ENCODE measurements at places on chromosomes 4 and X. TPM values are rescaled to one million over a fixed set of nuclear protein-coding genes. Genes with fewer than 3 reads are reported as not detected.

DNA sequence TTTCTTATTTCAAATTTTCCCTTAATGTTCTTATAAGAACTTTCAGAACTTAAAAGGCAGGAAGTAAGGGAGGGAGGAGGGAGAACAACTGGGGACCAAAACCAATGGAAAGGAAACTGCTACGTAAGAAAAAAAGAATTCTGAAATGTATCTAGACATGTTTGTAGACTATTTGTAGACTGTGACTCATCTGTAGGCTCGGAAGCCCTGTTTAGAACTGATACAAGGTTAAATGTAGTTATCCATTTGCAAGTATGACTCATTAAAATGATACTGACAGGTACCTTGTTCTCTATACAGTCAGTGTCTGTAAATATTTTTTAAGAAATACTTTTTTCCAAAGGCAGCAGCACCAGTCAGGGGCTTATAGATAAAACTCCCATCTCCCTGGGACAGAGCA is 202.0 kb downstream of the DHX15 start:
- peak; percentile 82 for ATAC-seq

The TCEAL5 gene
- total RNA-seq: not detected

DNA sequence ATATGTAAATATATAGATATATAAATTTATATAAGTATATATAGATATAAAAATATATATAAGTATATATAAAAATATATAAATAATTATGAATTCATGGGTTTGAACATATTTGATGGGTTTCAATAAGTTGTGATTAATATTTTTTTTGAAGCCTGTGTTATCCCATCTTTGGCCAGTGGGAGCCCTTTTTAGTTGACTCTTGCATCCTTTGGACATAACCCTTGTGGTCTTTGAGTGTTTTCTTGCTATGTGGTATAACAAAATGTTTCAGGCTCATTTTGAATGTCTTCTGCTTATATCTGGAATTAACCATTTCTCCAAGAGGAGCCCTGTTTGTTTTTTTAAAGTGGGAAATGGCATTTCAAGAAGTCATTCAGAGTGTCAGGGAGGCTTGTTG is 15.2 kb downstream of the SNX25 start:
- no peak for ATAC-seq

The HSFX2 gene
- total RNA-seq: not detected

DNA sequence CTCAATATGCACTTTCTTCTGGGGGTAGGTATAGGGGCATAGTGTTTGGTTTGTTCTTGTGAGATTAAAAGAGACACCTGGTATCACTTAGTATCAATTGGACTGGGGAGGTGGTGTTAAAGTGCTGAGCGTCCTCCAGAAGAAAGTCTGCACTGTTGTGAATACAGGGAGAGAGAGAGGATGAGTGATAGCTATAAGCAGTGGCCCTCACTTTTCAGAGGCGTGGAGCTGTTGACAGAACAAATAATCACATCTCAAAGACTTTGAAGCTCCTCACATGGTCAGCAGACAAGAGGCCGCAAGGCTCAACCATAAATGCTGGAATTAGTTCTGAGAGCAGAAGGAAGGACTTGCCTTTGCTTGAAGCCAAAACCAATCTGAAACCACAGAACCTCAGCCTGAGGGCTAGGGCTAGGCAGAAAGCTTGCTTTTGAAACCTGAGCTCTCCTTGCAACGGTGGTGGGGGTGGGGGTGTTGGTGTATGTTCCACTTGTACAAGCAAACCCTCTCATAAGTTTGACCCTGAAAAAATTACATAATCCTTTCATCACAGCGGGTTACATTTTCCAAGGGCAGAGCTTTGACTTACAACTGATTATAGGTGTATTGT is 123.2 kb upstream of the SCML1 start:
- ATAC-seq: no peak

GRCh38 chr4:48991357-48991756 is 5.3 kb downstream of the CWH43 start:
- ATAC-seq: no peak

- peak; percentile 66 for ATAC-seq
Observed at GRCh38 chr4:42781315-42781714, 111.2 kb upstream of the GRXCR1 start.

- no peak for ATAC-seq
Observed at GRCh38 chrX:145393702-145394235, 146.5 kb downstream of the SPANXN1 start.

The ODAPH gene
- total RNA-seq: 3.4 TPM

The TEX13C gene
- not detected for total RNA-seq

DNA sequence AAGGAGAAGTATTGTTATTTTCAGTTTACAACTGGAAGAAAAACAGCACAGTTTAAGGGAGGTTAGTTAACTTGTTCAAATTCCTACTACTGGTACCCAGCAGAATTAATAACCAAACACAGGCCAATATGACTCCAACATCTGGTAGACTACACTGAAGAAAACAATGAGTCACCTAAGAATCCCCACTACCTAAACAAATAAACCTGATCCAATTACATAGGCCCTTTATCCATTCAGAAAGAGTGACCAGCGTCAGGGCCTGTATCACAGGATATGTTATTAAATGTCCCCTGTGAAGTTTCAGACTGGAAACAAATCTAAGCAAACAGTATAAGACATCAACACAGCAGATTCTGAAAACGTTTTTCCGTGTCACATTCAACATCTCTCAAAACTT is 492.5 kb upstream of the INTU start:
- no peak for ATAC-seq

The PPARGC1A gene
- total RNA-seq: not detected

- ATAC-seq: no peak
Observed at GRCh38 chr4:65336465-65336864, 333.8 kb downstream of the EPHA5 start.

The LEF1 gene
- total RNA-seq: 93.4 TPM

The DAPP1 gene
- 58.4 TPM for total RNA-seq

DNA sequence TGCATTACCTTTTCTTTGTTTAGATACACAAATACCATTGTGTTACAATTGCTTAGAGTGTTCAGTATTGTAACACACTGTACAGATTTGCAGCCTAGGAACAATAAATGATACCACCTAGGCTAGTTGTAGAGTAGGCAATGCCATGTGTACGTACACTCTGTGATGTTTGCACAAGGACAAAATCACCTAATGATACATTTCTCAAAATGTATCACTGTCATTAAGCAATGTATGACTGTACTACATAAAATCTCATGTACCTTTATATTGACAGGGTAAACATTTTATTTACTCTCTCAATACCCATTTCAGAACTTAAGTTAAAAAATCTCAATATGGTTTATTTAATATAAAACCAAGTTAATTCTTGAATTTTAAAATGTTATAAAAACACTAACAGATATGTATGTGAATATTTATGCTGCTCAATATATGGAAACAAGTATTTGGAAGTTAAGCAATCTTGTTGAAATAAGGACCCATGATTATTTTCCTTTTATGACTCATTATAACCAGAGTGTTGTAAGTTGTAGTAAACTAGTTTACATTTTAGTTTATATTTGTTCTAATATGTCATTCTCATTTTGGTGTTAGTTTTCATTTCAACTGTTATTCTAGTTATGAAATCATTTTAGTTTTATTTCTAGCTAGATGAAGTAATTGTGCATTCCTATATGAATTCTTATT is 409.2 kb downstream of the TLL1 start:
- no peak for ATAC-seq

GRCh38 chr4:6826781-6827508 is 44.4 kb downstream of the KIAA0232 start:
- no peak for ATAC-seq

GRCh38 chrX:13836575-13836974 is 19.7 kb upstream of the GPM6B start:
- no peak for ATAC-seq

The ASB12 gene
- not detected for total RNA-seq

The TCEAL6 gene
- total RNA-seq: not detected

- no peak for ATAC-seq
Observed at GRCh38 chr4:31236020-31236638, 516.0 kb downstream of the PCDH7 start.

The CXCL1 gene
- total RNA-seq: not detected

- no peak for ATAC-seq
Observed at GRCh38 chrX:72006461-72006860, 95.8 kb downstream of the NHSL2 start.

DNA sequence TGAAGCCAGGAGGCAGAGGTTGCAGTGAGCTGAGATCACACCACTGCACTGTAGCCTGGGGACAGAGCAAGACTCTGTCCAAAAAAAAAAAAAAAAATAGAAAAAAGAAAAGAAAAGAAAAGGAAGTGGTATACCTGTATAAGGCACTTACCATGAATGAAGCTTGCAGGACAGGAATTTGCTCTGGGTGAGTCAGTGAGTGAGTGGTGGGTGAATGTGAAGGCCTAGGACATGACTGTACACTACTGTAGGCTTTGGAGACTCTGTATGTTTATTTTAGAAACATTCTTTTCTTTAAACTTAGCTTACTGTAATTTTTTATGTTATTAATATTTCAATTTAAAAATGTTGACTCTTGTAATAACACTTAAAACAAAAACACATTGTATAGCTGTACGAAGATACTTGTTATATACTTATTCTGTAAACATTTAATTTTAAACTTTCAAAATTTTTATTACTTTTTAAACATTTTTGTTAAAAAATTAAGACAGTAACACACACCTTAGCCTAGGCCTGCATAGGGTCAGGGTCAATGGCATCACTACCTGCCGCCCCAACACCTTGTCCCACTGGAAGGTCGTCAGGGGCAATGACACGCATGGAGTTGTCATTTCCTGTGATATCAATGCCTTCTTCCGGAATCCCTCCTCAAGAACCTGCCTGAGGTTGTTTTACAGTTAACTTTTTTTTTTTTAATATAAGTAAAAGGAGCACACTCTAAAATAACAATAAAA is 78.7 kb downstream of the CLNK start:
- no peak for ATAC-seq

- no peak for ATAC-seq
Observed at GRCh38 chrX:152635941-152636340, 1.8 kb upstream of the GABRQ start.

- ATAC-seq: no peak
Observed at GRCh38 chrX:31420302-31420701, 348.5 kb upstream of the FTHL17 start.

DNA sequence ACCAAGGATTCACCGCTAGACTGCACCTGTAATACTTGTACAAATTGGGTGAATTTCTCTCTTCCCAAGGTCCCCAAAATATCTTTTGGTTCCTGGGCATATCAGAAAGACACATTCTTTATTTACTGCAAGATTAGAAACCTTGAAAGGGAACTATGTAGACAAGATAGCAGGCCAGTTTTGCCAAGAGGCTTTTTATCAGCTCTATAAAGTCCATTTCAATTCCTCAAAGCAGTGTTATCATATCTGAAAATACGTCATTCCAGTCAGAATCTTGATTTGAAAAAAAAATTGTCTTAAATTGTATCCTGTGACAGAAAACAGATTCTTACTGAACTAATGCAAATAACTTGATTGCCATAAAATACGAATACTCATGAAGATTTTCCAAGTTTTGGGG is 37.0 kb upstream of the NSG1 start:
- no peak for ATAC-seq

The BMP3 gene
- 0.05 TPM for total RNA-seq

DNA sequence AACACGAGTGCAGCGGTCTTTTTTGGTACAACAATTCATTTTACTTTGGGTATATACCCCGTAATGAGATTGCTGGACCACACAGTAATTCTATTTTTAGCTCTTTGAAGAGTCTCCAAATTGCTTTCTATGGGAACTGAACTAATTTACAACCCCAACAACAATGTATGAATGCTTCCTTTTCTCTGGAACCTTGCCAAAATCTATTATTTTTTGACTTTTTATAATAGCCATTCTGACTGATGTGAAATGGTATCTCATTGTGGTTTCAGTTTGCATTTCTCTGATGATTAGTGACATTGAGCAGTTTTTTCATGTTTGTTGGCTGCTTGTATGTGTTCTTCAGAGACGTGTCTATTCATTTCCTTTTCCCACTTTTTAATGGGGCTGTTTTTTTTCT is 240.8 kb downstream of the STK32B start:
- ATAC-seq: no peak

The ACOT9 gene
- total RNA-seq: 34.5 TPM

The PFKFB1 gene
- total RNA-seq: 0.50 TPM

- ATAC-seq: no peak
Observed at GRCh38 chr4:121875652-121876051, 5.4 kb upstream of the BBS7 start.

The AMOT gene
- total RNA-seq: 0.86 TPM

DNA sequence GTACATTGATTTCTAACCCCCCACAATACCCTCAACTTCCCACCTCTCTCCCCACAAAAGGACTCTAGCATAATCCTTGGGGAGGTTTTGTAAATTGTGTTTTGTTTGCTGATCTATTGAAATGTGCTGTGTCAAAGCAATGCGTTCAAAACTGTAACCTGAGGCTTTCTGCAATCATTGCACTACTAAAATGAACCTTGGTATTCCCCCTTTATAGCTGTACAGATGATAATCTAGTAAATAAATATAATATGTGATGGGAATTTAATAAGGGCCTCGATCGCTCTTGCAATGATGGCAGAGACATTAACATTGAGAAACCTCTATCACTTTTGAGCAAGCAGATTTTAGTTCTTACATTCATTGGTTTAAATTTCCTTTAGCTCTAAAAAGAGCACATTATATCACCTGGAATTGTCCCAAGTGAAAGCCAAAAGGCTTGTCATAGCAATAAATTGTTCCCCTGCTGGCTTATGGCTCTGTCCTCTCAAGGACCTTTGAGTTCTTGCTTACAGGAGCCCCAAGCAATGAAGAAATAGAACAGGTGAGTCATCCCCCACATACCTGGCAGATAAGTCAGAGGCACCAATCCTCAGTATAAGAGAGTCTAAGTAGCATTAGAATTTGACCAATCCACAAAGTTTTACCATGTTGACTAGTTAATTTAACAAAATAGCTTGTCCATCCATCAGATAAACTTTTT is 18.4 kb upstream of the ACE2 start:
- ATAC-seq: no peak

- no peak for ATAC-seq
Observed at GRCh38 chrX:40177942-40178715, 80.4 kb upstream of the BCOR start.

The RNF175 gene
- total RNA-seq: not detected

Data from activated T-helper 17 cell treated with anti-CD3 and anti-CD28 coated beads, Interleukin-2, amount 50 U/mL, for 72 hours (primary cell).